ENCODE measurements at places on chromosomes 3 and 15.

- DNase-seq = no peak
These were observed 39.2 kb downstream of the RAB27A start for GRCh38 chr15:55250392-55250791.

DNA sequence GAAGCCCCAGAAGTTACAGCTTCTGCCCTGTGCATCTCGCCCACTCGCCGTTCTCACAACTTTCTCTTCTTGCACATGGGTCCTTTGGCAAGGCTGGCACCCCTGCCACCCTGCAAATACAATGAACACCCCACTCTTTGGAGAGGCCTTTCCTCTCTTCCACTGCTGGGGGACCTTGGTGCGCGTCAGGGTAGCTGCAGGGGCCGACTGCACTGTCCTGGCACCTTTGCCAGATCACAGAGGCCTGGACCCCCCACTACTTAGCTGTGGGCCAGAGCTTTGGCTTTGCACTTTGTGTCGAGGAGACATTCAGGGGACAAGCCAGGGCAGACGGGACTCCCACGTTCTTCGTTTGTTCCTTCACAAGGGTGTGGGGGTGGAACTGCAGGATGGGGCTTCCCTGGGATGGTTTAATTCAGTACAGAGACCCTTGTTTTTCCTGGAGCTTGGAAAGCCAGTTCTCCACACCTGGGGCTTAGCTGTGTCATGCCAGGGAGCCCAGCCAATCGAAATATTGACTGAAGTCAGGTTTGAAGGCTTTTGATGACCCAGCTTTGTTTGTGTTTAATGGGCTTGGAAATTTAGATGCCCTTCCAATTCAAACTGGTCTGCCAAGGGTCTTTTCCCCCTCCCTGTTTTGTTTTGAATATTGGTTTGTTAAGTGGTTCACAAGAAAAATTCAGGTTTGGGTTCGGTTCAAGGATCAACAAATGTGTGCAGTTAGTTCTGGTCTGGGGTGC, 256.1 kb upstream of the TLE3 start:
- peak; percentile 56 for DNase-seq

- no peak for DNase-seq
These were observed 895.6 kb downstream of the ROBO1 start for GRCh38 chr3:78872195-78872594.

DNA sequence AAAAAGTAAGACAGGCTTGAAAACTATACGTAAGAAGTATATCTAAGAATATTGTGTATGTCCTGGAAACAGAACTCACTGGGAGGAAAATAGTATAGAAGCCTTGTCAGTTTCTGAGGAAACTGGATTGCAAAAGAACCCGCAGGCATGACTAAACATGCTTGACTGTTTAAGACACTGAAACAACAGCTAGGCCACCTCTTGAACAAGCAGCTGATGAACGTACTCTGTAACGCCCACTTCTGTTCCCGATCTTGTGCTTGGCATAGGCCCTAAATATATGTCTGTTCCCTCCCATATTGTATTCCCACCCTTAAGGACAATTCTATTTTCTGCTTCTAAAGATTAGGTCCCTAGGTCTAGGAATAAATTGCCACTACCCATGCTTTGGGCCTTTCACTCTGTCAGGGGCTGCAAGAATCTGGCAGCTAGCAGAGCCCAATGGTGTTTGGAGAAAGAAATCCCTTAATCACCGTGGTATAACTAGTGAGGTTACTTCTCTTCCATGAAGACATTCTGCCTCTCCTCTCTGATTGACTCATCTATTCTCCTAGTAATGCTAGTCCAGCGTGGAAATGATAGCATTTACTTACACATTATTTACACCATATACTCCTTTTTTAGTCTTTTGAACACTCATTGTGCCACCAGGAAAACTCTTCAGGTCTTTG, 46.2 kb downstream of the CD200 start:
- no peak for DNase-seq

GRCh38 chr3:25229586-25229985, 198.5 kb upstream of the RARB start:
- no peak for DNase-seq

DNA sequence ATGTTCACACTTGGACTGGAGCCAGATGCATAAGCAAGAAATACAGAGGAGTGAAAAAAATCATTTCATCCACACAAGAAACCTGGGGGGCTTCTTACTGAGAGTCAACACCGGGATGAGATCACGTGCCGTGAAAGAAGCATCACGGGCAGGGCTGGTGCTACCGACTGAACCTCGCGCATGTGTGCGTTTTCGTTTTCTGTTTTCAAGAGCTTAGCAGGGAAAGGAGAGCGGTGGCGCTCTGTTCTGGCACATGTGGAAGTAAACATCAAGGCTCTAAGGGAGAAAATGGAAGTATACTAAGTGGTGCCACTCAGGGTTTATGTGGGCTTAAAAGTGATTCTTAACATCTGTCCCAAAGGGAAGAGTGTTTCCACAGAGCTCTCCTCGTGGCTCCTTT, 55.9 kb downstream of the VGLL4 start:
- DNase-seq = no peak

GRCh38 chr3:49668861-49669260, 5.3 kb upstream of the APEH start:
- no peak for DNase-seq

- DNase-seq = peak; percentile 58
These were observed 36.0 kb downstream of the MCF2L2 start for GRCh38 chr3:183392186-183393034.

GRCh38 chr3:194872669-194872977, 186.9 kb downstream of the FAM43A start:
- DNase-seq = no peak

GRCh38 chr15:96047255-96047931, 283.1 kb upstream of the NR2F2 start:
- DNase-seq = no peak

- no peak for DNase-seq
These were observed 969.4 kb downstream of the PLOD2 start for GRCh38 chr3:145191543-145191942.

DNA sequence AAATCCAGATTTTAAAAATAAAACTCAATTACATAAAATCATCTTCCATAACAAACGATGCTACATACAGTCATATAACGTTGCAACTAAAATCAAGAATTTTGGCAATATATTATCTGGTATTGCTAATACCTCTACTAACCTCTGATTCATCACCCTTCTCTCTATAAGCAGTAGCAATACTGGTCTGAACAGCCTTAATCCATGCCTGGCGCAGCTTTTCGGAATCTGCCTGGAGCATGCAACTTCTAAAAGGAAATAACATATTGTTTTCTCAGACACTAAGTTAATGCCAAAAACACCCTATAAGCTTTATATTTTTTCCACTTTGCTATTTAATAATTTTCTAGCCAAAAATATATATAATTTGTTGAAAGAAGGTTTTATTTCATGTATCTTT, 35.4 kb upstream of the XXYLT1 start:
- DNase-seq = no peak

GRCh38 chr3:196965804-196966173, 2.8 kb downstream of the PIGZ start:
- no peak for DNase-seq

GRCh38 chr3:186515125-186515524, 29.1 kb downstream of the CRYGS start:
- no peak for DNase-seq

- no peak for DNase-seq
These were observed 20.3 kb upstream of the NECTIN3 start for GRCh38 chr3:111051354-111051753.

GRCh38 chr3:120909602-120909878, 1.5 kb downstream of the STXBP5L start:
- no peak for DNase-seq

GRCh38 chr15:47803767-47804166, 86.5 kb downstream of the SEMA6D start:
- DNase-seq = no peak

DNA sequence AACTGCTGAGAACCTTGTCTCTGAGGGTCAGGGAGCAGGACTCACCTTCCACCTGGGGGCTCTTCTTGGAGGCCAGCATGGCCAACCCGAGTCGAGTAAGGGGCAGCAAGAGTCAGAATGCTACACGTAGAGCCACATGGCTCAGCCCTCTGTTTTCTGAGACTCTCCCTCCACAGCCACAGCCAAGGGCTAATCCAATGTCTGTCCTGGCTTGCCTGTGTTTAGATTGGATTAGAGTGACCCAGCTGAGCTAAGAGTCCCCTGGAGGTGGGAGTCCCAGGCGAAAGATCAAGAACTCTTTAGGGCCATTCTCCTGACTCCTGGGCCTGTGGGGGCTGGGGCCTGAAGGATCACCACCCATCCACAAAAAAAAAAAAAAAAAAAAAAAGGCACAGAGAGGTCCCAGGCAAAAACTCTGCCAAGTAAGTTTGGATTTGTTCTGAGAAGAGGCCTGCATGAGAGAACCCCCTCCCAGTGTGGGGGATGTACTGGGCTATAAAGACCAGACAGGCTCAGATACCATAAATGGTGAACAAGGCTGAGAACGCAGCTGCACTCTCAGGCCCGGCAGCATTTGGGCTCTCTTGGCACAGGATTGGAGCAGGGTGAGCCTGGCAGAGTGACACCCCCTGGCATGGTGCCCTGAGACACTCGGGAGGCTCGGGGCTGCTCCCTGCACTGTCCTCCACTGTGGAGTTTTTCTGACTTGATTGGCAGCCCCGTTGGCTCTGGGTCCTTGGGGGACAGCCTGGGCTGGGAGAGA, 88.0 kb upstream of the OSBPL11 start:
- DNase-seq = peak; percentile 57

GRCh38 chr15:76335307-76336253, 993 bp upstream of the ISL2 start:
- no peak for DNase-seq

DNA sequence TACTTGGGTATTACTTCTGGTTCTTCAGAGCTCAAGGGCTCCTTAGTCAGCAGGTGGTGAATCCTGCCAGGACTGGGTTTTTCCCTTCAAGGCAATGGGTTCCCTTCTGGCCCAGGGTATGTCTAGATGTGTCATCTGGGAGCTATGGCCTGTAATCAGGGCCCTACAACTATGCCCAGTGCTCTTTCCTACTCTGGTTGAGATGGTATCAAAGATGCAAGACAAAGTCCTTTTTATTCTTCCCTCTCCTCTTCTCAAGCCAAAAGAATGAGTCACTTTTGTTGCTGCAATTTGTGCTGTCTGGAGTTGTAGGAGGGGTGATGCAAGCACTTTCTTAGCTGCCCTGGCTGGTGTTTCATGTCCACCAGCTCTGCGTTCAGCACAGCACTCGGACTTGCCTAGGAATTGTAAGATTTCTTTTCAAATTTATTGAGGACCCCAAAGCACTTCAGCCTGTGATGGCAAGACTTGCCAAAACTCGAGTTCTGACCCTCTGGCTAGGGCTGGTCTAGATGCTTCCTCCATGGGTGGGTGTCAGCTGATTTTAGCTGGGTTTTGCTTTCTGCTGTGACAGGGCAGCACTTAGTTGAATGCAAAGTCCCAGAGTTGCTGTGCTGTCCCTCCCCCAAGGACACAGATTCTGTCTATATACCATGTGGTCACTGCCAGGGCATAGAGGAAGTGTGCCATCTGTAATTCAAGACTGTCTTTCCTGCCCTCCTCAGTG, 129.2 kb upstream of the CBLB start:
- DNase-seq = no peak

DNA sequence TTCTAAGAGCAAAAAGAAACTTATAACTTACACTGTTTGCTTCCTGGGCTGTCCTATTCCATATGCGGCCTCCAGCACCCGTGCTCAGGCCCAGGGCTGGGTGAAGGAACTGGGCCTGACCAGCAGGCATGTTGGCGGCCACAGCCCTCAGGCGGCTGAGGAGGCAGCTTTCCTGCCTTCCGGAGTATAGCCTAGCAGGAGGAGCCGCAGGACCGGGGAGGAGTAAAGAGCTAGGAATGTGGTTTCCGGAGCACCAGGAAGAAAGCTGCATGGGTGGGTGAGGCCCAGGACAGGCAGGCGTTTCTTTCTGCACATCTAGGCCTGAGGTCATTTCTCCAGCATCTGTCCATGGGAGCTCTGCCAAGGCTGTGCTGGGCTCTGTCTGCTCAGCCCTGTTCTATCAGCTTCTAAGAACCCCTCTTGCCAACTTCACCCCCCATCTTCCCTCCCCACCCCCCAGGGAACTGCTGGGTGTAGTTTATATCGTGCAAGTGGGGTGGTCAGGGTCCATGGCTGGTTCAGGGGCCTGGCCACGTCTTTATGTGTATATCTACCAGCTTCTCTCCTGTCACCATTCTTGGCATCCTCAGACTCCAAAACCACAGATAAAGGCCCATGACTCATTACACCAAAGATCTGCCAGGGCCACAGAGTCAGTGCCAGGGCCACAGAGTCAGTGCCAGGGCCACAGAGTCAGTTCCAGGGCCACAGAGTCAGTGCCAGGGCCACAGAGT, 7.8 kb upstream of the KIF7 start:
- no peak for DNase-seq

GRCh38 chr3:11705049-11705448, 61.3 kb upstream of the VGLL4 start:
- DNase-seq = no peak

DNA sequence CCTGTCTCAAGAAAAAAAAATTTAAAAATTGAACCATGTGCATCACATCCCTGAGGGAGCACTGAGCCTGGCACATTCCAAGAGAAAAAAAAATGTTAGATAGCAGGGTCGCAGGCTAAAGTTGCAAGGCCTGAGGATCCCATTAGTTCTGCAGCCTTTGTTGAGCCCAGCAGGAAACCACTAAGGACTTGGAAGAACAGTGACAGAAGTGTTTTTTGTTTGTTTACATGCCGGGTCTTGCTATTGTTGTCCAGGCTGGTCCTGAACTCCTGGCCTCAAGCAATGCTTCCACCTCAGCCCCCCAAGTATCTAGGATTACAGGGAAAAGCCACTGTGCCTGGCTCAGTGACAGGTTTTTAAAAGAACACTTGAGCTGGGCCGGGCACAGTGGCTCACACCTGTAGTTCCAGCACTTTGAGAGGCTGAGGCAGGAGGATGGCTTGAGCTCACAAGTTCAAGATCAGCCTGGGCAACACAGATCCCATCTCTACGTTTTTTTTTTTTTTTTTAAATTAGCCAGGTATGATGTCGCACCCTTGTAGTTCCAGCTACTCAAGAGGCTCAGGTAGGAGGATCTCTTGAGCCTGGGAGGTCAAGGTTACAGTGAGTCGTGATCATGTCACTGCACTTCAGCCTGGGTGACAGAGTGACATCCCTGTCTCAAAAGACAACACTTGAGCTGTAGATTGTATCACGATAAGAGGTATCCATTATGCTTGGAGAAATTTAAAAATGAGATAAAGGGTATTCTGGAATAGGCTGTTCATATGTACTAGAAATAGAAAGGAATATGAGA, 15.2 kb downstream of the CHAC1 start:
- no peak for DNase-seq

DNA sequence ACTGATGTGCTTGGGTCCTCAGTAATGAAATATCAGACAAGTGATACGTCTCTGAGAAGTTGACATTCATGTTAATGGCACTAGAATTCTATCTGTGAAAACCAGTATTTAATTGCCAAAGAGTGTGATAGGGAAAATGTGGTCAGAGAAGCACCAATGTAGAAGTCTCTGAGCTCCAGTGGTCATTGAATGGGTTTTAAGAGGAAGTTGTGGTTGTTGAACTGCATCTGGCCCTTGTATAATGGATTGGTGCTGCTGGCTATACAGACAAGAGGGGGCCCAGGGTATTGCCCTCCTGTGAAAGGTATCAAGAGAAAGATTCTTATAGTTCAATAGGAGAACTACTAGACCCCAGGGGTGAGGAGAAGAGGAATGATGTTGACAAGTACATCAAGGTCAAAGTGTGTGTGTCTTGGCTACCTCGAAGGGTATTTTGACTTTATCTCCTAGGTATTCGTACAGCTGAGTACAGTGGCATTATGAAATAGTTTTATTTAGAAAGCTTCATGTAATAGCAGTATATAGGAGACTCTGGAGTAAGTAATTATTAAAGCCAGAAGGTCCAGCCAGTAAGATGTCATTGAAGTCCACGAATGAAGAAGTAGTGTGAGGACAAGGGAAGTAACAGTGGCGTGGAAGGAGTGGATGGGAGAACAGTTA, 47.1 kb downstream of the CHD2 start:
- DNase-seq = no peak
